ENCODE measurements at places on chromosomes 4 and X.

DNA sequence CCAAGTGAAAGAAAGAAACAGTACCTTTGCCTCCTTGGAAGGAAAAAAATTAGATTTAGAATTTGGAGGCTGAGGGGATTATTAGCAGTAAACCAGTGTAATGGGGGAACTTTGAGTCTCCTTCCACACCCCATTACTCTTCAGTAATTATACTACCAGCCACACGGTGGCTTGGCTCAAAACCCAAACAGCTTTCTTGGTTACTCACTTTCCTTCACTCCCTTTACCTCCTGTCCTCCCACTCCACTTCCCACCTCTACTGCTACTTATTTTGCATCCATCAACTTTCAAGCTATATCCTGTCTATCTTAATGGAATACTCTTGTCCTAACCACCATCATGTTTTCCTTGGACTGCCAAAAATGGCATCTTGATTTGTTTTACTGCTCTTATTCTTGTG is 310.6 kb upstream of the AADAT start:
- DNase-seq, result no peak

DNA sequence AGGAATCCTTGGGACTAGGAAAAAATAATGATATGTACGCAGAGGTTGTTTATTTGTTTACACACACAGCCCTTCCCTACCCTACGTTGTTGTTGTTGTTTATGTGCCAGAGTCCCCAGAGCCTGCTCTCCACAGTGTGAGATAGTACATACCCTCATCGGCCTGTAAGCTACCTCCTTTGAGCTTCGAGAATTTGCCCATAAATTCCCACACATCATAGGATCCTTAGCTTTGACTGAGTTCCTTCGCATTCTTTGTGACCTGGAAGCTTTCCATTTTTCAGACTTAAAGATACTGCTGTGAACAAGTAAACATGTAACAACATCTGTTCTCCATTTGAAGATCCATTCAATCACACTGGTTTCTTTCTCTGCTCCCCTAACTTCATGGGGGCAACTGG is 114.5 kb downstream of the IRF2 start:
- no peak for DNase-seq

GRCh38 chr4:41359836-41360213 is 103.1 kb downstream of the UCHL1 start:
- no peak for DNase-seq

DNA sequence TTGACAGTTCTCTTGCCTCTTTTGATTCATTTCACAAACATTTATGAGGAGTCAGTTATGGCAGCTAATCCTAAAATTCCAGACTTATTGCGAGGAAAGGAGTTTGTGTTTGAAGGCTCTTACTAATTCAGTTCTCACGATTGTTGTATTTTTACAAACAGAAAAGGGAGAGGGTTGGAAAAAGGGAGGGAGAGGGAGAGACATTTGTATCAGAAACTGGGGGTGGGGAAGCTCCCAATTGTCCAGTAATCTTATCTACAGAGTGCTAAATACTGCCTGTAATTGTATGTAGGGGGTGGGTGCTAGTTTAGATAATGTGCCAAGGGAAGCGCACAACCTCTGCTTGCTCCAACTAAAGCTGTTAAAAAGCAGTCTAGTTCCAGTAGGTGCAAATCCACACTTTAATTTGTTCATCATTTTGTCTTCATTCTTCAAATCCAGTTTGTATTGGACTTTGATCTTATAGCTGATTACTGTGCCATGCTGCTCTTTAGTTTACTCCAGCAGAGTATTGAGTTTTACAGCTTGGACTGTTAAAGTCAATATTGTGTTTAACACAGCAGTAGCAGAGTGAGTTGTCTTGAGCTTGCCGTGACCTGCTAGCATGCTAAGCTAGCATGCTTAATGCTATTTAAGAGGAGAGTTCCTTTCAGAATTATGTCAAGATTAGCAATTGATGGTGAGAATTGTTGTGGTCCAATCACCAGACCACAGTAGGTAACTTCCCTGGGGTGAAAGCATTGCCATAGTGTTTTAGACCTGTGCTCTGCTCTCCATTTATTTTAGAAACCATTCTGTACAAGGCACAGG is 13.9 kb downstream of the FNIP2 start:
- no peak for DNase-seq

- DNase-seq, result no peak
Measured at GRCh38 chr4:123517971-123518370, 121.4 kb downstream of the SPRY1 start.

DNA sequence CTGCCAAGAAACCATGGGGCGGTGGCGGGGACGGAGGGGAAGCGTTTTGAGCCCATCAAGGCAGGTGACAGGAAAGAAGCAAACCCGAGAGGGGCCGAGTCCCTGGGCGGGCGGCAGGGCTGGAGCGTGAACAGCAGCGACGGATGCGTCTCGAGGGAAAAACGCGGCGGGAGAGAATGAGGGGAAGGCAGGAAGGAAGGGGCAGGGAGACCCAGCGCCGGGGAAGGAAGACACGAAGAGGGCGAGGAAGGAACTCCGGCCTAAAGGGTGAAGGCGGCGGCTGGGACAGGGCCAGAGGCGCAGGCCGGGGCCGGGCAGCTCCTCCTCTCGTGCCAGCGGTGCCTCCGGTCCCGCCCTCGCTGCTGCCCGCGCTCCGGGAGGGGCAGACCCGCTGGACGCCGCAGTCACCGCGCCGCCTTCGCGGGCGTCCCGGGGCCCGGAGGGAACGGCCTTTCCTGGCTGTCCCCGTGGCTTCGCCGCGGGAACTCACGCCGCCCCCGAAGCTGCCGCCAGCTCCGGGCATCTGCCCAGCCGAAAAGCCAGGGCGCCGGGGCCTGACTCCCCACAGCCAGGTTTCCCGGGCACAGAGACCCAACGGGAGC is 751 bp upstream of the RGS12 start:
- DNase-seq, result no peak

DNA sequence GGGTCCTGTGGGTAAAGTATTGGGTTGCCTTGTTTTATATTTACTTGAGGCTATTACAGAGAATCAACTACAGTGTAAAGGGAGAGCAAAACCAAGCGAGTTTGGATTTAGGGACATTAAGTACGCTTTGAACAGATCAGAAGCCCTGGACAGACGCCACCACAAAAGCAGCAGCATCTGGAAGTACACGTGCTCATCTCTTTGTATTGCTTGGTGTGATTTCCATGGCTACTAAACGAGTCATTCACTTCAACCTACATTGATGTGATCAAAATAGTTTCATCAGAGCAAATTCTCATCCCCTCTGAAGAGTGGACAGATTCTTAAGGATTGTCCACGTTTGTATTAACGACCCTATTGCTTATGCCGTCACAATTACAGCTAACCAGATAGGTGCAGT is 85.1 kb downstream of the SORBS2 start:
- DNase-seq, result no peak

- DNase-seq, result no peak
Measured at GRCh38 chrX:117840645-117841044, 276.0 kb downstream of the KLHL13 start.

- DNase-seq, result no peak
Measured at GRCh38 chr4:102578819-102579218, 77.7 kb downstream of the NFKB1 start.

- no peak for DNase-seq
Measured at GRCh38 chr4:36152735-36153134, 91.6 kb downstream of the ARAP2 start.

GRCh38 chr4:53908661-53909078 is 155.7 kb downstream of the CHIC2 start:
- DNase-seq, result no peak

GRCh38 chrX:108088511-108088910 is 2.8 kb downstream of the PSMD10 start:
- DNase-seq, result no peak

GRCh38 chrX:39869846-39870601 is 227.7 kb downstream of the BCOR start:
- peak; percentile 66 for DNase-seq

- no peak for DNase-seq
Measured at GRCh38 chr4:151021637-151022334, 6.7 kb upstream of the LRBA start.

GRCh38 chr4:87306056-87306455 is 16.6 kb downstream of the HSD17B13 start:
- no peak for DNase-seq

DNA sequence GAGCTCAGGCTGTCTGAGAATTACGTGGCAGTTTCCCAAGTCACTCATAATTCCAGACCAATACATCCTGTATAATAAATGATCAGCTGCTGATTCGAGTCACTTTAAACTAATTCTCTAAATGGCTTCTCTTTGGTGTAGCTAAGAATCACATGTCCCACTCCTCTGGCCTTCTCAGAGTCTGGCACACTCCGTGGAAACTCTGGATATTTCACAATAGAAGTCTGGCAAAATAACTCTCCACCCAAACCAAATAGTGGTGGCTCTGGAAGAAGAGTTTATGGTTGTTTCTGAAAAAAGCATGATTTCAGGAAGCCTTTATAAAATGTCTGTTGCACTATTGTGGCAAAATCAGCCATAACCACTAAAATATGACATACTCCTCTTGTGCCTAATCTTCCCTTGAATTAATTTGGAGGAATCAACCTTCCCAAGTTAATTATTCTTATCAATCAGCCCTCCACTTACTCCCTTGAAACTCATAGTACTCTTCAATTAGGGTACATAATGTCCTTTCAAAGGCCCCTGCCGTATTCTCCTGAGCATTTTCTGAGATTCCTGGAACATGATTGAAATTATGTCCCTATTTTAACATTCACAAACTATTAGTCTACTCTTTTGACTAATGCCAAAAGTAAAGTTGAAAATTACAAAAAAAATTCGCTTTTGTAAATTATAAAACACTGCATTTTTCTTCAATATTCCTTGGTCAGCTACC is 991.6 kb downstream of the FAT4 start:
- no peak for DNase-seq

GRCh38 chr4:100306018-100306417 is 115.8 kb upstream of the DDIT4L start:
- DNase-seq, result no peak

GRCh38 chrX:44914532-44915198 is 41.7 kb downstream of the KDM6A start:
- no peak for DNase-seq

- no peak for DNase-seq
Measured at GRCh38 chrX:46407036-46407752, 138.0 kb downstream of the ZNF674 start.

- no peak for DNase-seq
Measured at GRCh38 chr4:162849937-162850336, 316.8 kb downstream of the NAF1 start.

GRCh38 chr4:67158666-67159065 is 386.6 kb downstream of the CENPC start:
- no peak for DNase-seq

DNA sequence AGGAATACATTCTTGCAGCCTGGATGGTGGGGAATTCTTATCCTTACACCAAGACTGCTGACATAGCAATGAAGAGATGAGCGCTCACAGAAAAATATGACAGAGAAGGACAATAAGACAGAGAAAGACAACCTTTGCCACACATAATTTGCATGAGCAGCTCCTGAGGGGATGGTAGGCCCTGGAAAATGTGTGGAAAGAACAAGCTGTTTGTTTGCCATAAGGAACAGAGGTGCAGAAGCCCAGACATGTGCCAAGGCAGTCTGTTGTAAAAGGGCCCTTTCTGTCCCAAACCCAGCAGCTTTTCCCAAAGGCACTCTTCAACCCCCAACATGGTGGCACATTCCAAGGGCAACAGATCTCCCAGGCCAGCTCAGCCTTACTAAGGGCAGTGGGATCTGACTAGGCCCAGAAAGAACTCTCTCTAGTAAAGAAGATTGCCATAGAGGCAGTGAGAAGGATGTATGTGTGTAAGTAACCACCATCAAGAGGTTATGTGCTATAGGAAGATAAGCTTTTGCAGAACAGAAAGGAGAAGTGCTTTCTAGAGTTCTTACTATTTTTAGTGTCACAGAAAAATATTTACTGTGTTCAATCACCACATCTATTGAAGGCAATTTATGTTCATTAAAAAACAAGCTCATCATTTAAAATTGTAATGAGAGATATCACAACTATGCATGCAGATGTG is 287.0 kb upstream of the RASGEF1B start:
- DNase-seq, result no peak

DNA sequence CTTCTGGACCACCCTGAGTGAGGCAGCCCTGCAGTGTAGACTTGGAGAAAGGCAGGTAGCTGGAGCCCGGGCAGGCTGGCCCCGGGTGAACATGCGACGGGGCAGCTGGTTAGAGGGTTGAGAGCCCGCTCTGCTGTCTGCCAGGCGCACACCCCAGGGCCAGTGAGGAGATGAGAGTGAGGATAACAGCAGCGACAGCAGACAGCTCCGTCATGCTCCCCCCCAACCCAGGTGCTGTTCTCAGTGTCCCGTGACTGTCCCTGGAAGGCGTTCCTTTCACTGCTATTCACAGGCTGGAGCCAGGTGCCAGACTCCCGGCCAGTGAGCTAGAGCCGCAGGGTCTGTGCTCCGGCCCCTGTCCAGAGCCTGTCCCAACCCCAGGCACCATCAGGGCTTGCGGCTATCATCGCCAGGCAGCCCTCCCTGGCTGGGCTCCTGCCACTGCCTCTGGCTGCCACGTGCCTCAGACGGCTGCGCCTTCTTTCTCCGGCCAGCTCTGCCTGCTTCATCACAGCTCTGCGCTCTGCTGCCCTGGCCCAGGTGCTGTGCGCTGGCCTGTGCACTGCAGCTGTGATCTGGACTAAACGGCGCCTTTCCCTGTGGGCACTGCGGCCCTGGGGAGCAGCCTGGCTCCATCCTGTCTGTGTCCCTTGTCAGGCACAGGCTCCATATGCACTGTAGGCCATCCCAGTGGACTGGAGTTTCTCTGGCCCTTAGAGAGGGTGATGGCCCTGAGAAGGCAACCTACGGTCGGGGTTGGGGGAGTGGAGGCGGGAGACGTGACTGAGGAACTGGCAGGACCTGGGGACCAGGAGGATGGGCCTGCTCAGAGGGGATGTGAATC is 19.8 kb downstream of the NSG1 start:
- DNase-seq, result no peak

DNA sequence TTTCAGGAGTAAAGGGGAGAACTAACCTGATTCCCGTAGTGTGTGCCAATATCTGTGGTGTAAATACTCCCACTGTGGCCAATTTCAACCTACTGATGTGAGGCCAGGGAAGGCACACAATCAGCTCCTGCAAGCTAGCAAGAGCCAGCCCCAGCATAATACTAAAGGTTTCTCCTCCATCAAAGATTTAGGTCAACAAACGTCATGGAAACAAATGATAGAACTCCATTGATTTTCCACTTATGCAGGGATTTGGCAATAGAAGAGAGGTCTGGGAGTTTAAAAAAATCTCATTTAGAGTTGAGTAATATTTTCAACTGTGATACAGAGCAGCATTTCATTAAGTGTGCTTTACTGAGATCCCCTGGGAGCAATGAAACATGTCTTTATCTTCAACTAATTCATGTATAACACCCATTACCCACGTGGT is 15.8 kb upstream of the VEGFD start:
- DNase-seq, result no peak

DNA sequence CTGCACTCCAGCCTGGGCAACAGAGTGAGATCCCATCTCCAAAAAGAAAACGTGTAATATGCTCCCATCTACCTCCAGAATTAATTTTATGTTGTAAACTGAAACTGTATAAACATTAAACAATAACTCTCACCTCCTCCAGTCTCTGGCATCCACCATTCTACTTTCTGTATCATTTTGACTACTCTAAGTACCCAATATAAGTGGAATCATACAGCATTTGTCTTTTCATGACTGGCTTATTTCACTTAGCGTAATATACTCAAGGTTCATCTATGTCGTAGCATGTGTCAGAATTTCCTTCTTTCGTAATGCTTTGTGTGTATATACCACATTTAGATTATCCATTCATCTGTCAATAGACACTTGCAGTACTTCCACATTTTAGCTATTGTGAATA is 20.6 kb downstream of the F8 start:
- no peak for DNase-seq

- no peak for DNase-seq
Measured at GRCh38 chrX:112968351-112969133, 127.9 kb upstream of the AMOT start.

GRCh38 chr4:124873361-124874171 is 161.0 kb upstream of the ANKRD50 start:
- no peak for DNase-seq

Measured in stimulated activated CD8-positive, alpha-beta memory T cell treated with anti-CD3 and anti-CD28 coated beads, Interleukin-4, amount 100 ng/mL, for 4 hours (primary cell).